ENCODE measurements at places on chromosomes 1 and 21.

DNA sequence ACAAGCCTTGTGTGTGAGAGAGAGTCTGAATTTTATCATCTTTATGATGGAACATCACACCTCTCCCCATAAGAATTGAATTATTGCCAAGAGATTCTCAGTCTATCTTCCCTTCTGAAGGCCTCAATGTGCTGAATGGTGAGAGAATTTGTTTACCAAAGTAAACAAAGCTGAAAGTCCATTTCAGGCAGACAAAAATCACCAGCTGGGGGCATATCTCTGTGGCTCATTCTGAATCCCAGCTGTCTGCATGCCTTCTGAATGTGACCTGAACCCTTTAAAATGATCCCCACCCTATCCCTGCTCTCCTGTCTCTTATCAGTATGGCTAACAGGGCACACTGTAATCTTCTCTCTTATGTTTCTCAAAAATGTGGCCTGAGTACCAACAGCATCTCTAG is 99.1 kb upstream of the CAMK1G start:
- H3K4me3 ChIP-seq: no peak overlapping the region
- DNase-seq: no peak
- H3K27me3 ChIP-seq: no peaks in the 10 kb centered on the region
- H3K4me1 ChIP-seq: peaks cover 3% of the 10 kb centered on the region

DNA sequence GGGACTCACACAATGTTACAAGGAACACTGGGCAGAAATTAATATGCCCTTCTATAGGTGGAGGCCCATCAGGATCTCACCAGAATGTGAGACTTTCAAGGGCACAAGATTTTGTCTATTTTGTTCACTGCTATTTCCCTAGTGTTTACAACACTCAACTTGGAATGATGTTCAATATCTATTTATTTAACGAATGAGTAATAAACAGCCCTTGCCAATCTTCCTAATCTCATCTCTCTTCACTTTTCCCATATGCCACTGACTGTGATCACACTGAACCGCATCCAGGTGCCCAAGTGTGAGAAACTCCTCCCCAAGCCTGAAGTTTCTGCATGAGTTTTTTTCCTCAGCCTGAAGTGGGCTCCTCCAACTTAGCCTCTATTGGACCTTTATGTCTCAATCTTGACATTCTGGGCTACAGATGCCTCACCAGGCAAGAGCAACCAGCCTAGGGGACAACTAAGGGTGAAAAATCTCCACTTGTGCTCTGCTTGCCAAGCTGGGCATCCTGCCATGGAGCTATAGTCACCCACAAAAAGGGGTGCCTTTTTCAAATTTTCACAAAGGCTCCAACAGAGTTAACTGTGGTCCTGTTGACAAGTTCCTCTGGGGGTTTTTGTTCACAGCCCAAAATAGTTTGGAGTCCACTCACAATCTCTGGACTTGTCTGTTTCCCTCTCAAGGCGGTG is 105.6 kb downstream of the PLPP3 start:
- H3K4me1 ChIP-seq: no peaks in the 10 kb centered on the region
- no peak overlapping the region for H3K4me3 ChIP-seq
- H3K36me3 ChIP-seq: no peaks in the 10 kb centered on the region
- no peak for DNase-seq

DNA sequence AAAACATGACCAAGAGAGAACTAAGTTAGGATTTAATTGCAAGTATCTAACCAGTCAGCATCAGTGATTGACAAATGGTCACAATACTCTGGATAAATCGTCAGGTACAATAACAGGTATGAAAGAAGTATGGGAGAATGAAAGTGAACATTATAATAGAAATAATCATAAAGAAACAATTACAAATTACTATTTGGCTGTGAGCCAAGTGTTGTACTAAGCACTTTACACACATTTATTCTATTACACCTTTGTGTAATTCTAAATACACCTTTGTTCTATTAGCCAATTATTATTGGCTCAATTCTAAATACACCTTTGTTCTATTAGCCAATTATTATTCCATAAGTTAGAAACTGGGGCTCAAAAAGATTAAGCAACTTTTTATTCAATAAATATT is 114.7 kb downstream of the KCNH1 start:
- no peak overlapping the region for H3K27ac ChIP-seq
- H3K27me3 ChIP-seq: no peaks in the 10 kb centered on the region
- DNase-seq: no peak

- DNase-seq: no peak
- no peak overlapping the region for H3K27ac ChIP-seq
- H3K4me3 ChIP-seq: no peak overlapping the region
- H3K27me3 ChIP-seq: no peaks in the 10 kb centered on the region
These were observed 5.0 kb downstream of the CLEC20A start for GRCh38 chr1:178491721-178492120.

DNA sequence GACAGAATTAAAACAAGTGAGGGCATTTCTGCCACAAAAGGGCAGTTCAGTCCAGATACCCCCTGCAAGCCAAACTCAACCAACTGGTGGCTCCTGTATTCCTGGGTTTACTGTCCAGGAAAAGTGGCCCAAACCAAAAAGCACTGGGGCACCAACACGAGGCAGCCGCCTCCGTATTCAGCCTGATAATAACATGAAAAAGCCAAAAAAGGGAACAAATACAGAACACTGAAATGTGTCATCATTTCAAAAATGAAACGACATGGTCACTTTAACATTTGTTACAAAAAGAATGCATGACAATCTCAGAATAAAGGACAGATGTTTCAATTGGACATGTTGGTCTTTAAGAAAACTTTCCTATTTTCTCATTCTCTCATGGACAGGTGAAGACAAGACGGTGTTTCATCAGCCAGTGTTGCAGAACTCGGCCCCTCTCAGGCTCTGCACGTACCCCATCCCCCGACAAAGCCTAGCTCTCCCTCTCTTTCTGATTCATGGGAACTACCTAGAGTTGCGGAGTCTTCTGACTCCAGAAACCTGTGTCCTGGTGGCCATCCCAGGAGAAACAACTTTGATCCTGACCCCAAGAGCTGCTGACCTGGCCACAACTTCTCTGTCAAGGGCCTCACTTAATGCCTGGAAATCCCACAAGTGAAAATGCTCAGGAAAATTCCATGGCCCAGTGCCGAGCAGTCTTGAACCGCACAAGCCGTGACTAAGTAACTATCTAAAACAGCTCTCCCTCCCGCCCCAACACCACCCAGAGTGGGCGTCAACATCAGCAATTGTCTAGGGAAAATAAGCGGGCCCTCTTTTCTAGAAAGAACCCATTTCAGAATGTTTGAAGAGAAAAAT is 27.1 kb downstream of the ZBTB17 start:
- H3K36me3 ChIP-seq: peaks cover 45% of the 10 kb centered on the region
- H3K4me3 ChIP-seq: peak overlapping the region; percentile 35
- peaks cover 63% of the 10 kb centered on the region for H3K4me1 ChIP-seq
- peak overlapping the region; percentile 89 for H3K27ac ChIP-seq
- H3K27me3 ChIP-seq: no peaks in the 10 kb centered on the region

GRCh38 chr1:59079434-59080140 is 217.3 kb upstream of the FGGY start:
- H3K27me3 ChIP-seq: no peaks in the 10 kb centered on the region
- H3K4me3 ChIP-seq: no peak overlapping the region
- no peaks in the 10 kb centered on the region for H3K36me3 ChIP-seq
- no peak overlapping the region for H3K27ac ChIP-seq
- H3K4me1 ChIP-seq: peaks cover 7% of the 10 kb centered on the region

DNA sequence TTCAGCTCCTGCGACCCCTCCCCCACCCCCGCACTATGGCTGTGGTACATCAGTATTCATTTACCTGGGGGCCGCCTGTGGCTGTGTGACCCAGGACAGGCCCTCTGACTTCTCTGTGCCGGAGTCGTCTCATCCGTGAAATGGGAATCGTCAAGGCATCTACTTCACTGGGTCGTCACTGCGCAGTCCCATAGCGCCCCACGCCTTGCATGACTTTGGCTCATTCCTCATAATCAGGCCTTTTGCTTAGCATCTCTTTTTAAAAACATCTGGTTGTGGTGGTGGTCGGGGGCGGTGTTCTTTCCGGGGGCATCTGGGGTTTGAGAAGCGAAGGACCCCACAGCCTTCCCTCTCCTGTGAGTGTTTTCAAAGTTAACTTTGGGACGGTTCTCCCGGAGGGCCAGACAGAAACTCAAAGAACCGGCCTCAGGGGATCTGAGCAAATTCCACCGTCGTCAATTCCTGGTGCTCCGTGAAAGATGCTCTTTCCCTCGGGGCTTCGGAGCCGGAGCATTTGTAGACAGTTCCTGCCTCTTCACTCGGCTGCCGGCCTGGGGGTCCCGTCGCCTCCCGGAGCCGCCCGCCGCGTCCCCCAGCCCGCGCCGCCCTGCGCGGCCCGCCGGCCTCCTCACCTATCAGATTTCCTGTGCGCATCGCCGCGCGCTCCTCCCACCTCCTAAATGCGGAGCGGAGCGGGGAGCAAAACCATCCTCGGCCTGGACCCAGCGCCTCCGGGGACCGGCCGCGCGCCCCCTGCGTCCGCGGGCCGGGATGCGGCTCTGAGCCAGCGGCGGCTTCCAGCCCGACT is at the start of gene B3GALT5:
B3GALT5 (plus strand) TSS at position 708 of the 808 bp plus-strand sequence. CDS start 47,620 bp downstream, outside the sequence.
- H3K36me3 ChIP-seq: no peaks in the 10 kb centered on the region
- no peak within 1 kb of the TSS for H3K27ac ChIP-seq
- peaks cover 34% of the 10 kb centered on the region for H3K27me3 ChIP-seq
- H3K4me1 ChIP-seq: no peaks in the 10 kb centered on the region
- no peak within 1 kb of the TSS for H3K4me3 ChIP-seq

DNA sequence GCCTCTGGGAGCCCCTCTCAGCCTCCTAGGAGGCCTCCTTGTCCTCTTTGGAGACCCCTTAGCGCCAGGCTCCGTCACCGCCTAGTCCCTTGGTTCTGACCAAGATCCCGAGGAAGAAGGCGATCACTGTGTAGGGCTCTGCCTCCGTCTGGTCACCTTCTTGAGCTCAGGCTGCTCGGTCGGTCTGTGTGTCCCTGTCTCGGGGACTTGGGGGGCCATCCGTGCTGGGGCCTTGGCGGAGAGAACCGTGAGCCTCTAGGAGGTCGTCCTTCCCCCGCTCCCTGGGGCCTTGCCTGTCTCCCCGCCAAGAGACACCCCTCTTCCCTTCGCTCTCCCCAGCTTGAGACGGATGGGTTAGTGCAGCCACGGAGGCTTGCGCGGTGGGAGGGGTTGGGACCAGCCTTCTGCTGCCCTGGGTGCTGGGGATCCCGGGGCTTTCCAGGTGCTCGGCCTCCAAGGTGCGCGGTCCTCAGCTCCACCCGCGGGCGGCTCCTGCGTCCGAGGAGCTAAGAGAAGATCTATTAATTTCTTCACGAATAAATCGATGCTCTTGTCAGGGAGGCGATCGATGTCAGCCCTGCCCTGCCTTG is 701 bp upstream of the INSRR start:
- H3K4me3 ChIP-seq: peak overlapping the region; percentile 52
- DNase-seq: no peak
- H3K36me3 ChIP-seq: no peaks in the 10 kb centered on the region
- peaks cover 50% of the 10 kb centered on the region for H3K27me3 ChIP-seq
- H3K4me1 ChIP-seq: peaks cover 29% of the 10 kb centered on the region
- no peak overlapping the region for H3K27ac ChIP-seq

GRCh38 chr1:107858323-107858722 is 106.7 kb downstream of the VAV3 start:
- H3K4me3 ChIP-seq: no peak overlapping the region
- H3K36me3 ChIP-seq: no peaks in the 10 kb centered on the region
- no peaks in the 10 kb centered on the region for H3K4me1 ChIP-seq
- no peak for DNase-seq
- H3K27me3 ChIP-seq: no peaks in the 10 kb centered on the region

- peaks cover 2% of the 10 kb centered on the region for H3K27me3 ChIP-seq
- H3K4me3 ChIP-seq: no peak overlapping the region
- no peak for DNase-seq
- H3K36me3 ChIP-seq: no peaks in the 10 kb centered on the region
- H3K4me1 ChIP-seq: no peaks in the 10 kb centered on the region
These were observed 124.6 kb downstream of the GABPA start for GRCh38 chr21:25859235-25859929.

DNA sequence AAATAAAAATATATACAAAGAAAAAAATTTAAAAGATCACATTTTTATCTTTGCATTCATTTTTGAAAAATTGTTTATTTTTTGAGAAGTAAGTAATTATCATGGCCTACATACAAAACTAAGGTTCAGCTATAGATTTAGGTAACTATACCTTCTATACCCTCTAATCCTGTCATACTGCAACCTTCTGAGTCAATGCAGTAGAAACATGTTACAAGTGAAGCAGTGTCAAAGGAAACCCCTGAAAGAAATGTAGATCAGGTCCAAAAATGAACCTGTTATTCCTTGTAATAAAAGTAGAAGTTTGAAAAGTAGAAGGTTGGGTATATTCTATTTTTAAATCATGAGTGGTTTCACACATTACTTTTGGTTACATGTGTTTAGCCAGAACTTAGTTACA is 51.3 kb downstream of the PTGS2 start:
- H3K27ac ChIP-seq: no peak overlapping the region
- H3K36me3 ChIP-seq: no peaks in the 10 kb centered on the region
- no peak for DNase-seq
- no peak overlapping the region for H3K4me3 ChIP-seq
- no peaks in the 10 kb centered on the region for H3K27me3 ChIP-seq

DNA sequence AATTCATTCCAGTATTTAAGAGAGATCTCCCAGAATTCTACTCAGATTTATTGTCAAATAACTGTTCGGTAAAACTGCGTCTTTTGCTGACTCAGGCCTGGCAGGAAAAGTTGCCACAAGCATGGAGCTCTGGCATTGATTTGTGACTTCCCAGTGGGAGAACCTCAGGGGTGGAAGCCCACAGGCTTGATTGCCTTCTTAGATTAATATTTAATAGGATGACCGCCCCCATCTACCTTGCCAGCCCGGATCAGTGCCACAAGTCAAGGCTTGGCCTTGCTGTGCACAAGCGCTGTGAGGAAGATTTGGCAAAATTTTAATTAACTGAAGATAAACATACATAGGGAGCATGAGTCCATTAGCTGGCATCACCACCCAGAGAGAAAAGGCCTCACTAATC is 93.5 kb downstream of the LRIG2 start:
- no peak overlapping the region for H3K27ac ChIP-seq
- peaks cover 4% of the 10 kb centered on the region for H3K27me3 ChIP-seq
- no peaks in the 10 kb centered on the region for H3K4me1 ChIP-seq
- H3K4me3 ChIP-seq: no peak overlapping the region

DNA sequence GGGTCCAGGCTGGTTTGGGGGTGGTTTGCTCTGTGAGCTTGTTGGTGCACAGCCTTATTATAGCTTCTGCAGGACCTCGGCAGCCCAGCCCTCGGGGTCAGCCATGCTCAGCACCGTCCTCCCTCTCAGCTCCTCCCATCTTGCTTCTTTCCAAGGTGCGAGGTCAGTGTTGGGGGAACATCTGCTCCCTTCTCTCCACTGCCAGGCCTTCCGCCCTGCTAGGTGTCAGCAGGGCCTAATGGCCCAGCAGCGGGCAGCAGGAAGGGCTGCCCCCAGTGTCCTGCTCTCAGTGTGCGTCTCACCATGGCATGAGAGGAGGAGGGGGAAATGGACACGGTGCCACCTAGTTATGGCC is 36.5 kb upstream of the LRRC3 start:
- no peaks in the 10 kb centered on the region for H3K27me3 ChIP-seq
- H3K36me3 ChIP-seq: no peaks in the 10 kb centered on the region
- H3K27ac ChIP-seq: no peak overlapping the region

DNA sequence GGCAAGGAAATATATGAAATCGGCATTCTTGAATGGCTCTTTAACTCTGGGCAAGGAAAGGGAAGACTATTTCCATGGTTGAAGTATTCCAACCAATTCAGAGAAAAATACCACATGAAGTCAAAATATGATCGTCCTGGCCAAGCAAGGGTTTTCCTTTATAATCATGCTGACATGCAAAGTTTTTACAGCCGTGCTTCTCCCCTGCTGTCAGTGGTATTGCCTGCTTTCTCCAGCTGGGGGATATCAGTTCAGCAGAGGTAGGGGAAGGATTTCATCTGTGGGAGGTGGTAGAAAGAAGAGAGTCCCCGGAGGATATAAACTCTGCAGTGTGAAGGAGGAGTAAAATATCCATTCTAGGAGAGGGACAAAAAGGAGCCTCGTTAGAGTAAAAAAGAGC is 322.8 kb downstream of the PAPPA2 start:
- no peak for DNase-seq
- no peak overlapping the region for H3K27ac ChIP-seq
- H3K27me3 ChIP-seq: no peaks in the 10 kb centered on the region
- H3K36me3 ChIP-seq: no peaks in the 10 kb centered on the region
